ENCODE measurements at places on chromosomes 4 and X.

DNA sequence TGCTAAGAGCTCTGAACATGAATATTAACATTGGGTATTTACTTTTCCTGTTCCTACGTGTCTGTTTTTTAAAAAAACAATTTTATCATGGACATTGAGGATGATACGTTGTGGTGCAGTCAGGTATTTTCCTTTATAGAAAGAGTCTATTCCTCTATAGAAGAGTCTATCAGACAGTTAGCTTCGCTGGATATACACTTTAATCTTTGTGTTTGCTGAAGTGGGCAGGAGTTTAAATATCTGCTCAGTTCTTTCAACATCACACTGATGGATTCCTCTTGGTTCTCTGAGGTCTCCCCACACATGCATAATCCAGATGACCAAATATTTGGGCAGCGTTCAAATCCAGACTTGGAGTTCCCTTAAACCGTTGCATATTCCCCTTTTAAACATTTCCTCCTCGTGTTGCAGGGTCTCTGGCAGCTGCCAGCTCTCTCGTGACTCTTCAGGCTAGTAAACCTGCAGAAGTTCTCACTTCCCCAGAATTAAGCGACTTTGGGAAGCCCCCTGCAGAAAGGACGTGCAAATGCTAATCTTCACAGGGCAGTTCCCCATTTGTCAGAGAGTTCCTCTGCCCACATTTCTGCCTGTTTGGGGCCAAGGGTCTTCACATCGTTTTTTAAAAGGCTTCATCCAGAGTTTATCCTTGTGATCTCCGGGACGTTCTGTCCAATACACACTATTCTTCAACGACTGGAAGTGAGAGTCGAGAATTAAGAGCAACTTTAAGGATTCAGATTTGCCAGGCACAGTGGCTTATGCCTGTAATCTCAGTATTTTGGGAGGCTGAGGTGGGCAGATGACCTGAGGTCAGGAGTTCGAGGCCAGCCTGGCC is 20.5 kb upstream of the DHRSX start:
- DNase-seq = no peak

- DNase-seq = no peak
Measured at GRCh38 chrX:17017134-17017533, 70.7 kb downstream of the REPS2 start.

- no peak for DNase-seq
Measured at GRCh38 chrX:3678328-3678727, 35.1 kb downstream of the PRKX start.

- DNase-seq = no peak
Measured at GRCh38 chr4:84277923-84278322, 221.2 kb downstream of the NKX6-1 start.

GRCh38 chr4:56671860-56672259 is 9.2 kb downstream of the HOPX start:
- no peak for DNase-seq

DNA sequence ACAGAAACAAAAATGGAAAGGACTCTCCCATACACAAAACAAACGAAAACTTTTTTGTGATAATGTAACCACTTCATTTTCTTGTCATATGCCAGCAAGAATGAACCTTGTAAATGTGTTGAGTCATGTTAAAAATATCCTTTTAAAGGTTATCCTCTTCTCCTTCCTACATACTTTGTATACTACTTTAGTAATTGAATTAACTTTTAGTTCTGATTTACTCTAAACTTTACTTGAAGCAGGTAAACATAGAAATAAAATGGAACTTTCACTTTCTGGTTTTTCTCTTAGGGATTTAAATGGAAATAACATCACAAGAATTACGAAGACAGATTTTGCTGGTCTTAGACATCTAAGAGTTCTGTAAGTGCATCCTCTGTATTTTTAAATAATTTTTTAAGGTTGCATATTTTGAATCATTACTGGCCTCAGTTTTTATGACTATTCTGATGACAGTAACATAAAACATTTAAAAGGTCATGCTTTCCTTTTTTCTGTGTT is 4.7 kb downstream of the SLIT2 start:
- no peak for DNase-seq

- no peak for DNase-seq
Measured at GRCh38 chrX:39815631-39816030, 282.1 kb downstream of the BCOR start.

DNA sequence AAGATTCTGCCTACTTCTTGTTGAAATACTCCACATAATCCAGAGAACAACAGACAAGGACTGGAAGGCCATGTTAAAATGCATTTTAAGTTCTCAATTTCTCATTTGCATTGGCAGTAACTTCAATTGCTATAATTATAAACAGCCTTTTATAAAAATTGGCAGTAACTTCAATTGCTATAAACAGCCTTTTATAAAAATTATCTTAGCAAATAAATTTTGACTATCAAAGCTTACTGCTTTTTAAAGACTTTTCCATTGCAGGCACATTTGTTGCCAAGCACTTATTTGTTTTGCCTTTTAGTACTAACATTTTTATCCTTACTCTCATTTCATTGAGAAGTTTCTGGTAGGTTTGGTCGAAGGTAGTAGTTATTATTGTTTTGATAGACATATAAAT is 17.8 kb downstream of the SCFD2 start:
- no peak for DNase-seq

- no peak for DNase-seq
Measured at GRCh38 chr4:101785486-101785885, 5.0 kb upstream of the BANK1 start.

DNA sequence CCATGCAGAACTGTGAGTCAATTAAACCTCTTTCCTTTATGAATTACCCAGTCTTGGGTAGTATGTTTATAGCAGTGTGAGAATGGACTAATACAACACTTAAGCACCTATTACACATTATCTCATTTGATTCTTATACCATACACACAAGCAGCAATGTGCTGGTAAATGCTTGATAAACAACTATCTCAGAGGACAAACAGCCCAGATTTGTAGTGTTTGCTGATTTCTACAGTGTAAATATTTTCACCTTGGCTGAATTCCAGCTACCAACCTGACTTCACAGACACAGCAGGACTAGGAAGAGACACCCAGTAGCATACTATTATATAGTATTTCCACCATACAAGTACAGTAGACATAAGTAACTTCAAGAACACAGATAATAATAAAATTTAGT is 406.5 kb upstream of the CNKSR2 start:
- DNase-seq = no peak

DNA sequence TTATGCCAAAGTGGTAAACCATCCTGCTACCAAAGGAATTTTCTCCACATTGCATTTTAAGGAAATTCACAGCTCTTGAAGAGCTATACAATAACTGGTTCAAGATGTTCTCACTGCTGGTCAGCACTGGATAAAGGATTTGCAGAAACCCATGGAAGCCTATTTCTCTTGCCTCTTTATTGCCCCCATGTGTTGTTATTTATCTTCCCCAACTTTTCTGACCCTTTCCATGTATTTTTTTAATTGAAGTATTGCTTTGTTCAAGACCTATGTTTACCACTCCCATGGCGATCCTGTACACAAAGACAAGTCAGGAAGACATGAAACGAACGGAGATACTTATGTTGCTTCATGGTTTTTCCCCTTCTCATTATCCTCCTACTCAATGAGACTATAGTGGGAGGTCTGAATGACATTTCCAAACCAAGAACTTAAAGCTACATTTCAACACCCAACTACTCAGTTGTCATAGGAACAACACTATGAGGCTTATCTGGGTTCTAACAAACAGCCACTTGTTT is 566.4 kb upstream of the DIPK2B start:
- DNase-seq = peak; percentile 40

GRCh38 chr4:164716901-164717300 is 37.0 kb upstream of the SMIM31 start:
- DNase-seq = no peak

DNA sequence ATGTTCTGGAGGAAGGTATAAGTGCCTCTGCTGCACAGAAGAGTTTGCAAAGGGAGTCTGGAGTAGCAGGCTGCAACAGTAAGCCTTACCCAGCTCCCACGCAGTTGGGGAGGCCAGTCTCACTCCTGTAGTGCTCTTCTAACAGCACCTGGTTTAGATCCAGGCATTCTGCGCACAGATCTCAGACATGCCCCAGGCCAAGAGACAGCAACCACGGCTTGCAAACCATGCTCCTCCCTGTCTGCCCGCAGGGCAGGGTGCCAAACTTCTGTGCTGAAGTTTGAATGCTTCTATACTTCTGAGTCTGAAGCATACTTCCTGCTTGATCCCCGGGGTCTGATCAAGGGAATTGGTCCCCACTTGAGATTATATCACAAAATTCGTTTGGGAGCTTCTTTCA is 106.3 kb downstream of the LINC00632 start:
- DNase-seq = no peak

DNA sequence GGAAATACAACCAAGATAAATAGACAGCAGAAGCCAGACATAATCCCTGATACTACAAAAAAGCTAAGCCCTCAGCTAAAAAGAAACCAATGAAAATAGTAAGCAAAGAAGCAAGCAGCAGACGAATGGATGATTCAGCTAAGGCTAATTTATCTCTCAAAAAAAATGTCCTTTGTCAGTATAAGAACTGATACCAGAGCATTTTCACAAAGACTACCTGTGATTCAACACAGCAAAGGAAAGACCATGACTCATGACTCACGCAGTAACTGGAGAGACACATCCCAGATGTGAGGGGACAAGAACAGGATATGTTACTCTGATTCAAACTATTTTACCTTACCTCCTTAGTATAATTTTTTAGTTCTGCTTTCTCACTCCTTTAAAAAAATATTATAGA is 22.7 kb upstream of the TMPRSS11F start:
- DNase-seq = no peak

- DNase-seq = no peak
Measured at GRCh38 chrX:109600237-109600651, 24.7 kb downstream of the KCNE5 start.

DNA sequence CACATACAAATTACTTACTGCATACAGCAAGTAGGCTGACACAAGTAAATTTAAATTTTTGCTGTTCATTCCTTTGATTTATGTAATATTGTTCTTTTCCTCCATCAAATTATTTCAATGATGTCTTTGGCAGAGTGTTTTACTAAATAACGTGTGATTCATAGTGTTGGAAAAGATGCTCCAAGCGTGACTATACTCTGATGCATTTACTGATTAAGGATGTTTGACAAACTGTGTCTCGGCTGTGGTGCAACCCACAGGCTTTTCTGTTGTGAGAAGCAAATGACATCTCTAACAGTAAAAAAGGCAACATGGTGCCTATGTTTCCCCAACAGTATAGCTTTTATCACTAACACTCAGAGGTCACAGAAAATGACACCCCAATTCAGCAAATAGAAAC is 540.9 kb downstream of the PPP4R3C start:
- DNase-seq = no peak

- DNase-seq = no peak
Measured at GRCh38 chrX:7841084-7841805, 1.7 kb upstream of the VCX start.

GRCh38 chrX:97199501-97199900 is 315.8 kb downstream of the RPA4 start:
- DNase-seq = no peak

- DNase-seq = no peak
Measured at GRCh38 chr4:147288512-147288911, 192.4 kb upstream of the EDNRA start.

DNA sequence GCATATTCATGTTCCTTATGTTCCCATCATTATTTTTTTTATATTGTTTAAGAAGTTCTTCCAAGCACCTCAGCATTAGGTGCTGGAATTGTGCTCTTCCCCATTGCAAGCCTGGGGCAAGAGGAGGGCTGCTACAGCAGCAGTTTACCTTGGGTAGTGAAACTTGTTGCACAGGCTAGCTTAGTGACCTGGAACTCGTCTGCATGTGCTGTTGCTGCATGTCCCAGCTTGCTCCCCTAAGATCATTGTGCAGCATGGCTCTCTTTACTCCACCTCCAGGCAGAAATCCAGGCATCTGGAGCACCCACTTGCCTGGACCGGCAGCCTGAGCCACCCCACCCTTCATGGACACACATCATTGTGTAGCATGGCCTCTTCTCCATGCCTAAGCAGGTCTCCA is 776.0 kb downstream of the GLUD2 start:
- DNase-seq = no peak

DNA sequence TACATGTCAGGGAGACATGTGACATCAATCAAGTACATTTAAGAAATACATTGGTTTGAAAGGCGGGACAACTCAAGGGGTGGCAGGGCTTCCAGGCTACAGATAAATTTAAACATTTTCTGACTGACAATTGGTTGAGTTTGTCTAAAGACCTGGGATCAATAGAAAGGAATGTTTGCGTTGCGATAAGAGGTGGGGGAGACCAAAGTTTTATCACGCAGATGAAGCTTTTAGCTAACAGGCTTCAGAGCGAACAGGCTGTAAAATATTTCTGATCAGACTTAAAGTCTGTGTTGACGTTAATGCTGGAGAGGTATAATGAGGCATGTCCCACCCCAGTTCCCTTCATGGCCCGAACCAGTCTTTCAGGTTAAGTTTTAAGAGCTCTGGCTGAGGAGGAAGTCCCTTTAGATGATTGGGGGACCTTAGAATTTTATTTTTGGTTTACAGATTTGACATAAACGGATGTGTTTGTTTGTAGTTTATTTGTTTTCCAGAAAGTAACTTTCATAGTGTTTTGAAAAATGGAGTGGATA is 346.7 kb upstream of the RASGEF1B start:
- DNase-seq = no peak

GRCh38 chr4:113893546-113893945 is 85.9 kb downstream of the ARSJ start:
- no peak for DNase-seq

DNA sequence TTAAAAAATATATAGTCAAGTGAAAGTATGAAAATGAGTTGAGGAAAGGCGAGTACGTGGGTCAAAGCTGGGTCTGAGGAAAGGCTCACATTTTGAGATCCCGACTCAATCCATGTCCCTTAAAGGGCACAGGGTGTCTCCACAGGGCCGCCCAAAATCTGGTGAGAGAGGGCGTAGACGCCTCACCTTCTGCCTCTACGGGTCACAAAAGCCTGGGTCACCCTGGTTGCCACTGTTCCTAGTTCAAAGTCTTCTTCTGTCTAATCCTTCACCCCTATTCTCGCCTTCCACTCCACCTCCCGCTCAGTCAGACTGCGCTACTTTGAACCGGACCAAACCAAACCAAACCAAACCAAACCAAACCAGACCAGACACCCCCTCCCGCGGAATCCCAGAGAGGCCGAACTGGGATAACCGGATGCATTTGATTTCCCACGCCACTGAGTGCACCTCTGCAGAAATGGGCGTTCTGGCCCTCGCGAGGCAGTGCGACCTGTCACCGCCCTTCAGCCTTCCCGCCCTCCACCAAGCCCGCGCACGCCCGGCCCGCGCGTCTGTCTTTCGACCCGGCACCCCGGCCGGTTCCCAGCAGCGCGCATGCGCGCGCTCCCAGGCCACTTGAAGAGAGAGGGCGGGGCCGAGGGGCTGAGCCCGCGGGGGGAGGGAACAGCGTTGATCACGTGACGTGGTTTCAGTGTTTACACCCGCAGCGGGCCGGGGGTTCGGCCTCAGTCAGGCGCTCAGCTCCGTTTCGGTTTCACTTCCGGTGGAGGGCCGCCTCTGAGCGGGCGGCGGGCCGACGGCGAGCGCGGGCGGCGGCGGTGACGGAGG is at the start of gene FMR1:
Gene FMR1, plus strand, starts transcription at position 728 of the 831 bp plus-strand sequence. CDS start 261 bp downstream, outside the sequence.
- DNase-seq = peak; percentile 94

GRCh38 chr4:16001484-16001858 is 38.5 kb upstream of the FGFBP2 start:
- peak; percentile 53 for DNase-seq

- DNase-seq = no peak
Measured at GRCh38 chr4:177740563-177740962, 298.3 kb upstream of the AGA start.

GRCh38 chrX:105781804-105782203 is 40.5 kb upstream of the NRK start:
- no peak for DNase-seq

- no peak for DNase-seq
Measured at GRCh38 chr4:145551660-145552059, 67.5 kb upstream of the MMAA start.
